Left renal pelvis (tissue), 4 donors: ENCODE measurements at places on chromosomes 5 and 9. TPM values are rescaled to one million over a fixed set of nuclear protein-coding genes. Genes with fewer than 3 reads are reported as not detected.

CEP78 gene
- polyA plus RNA-seq: 37.4 TPM

SLC23A1 gene
- polyA plus RNA-seq: 16.2 TPM

LHX3 gene
- polyA plus RNA-seq: not detected

FASTKD3 gene
- 13.8 TPM for polyA plus RNA-seq

CD14 gene
- 9.1 TPM for polyA plus RNA-seq

CYLC2 gene
- polyA plus RNA-seq: not detected

PCDHB13 gene
- 8.1 TPM for polyA plus RNA-seq

GAPT gene
- 1.4 TPM for polyA plus RNA-seq

ASPN gene
- polyA plus RNA-seq: 8.3 TPM

GIN1 gene
- polyA plus RNA-seq: 11.3 TPM

NREP gene
- polyA plus RNA-seq: 832 TPM

DTWD2 gene
- polyA plus RNA-seq: 17.2 TPM

KIF27 gene
- polyA plus RNA-seq: 20.1 TPM

MCTP1 gene
- polyA plus RNA-seq: 4.0 TPM

ANKRD31 gene
- 0.75 TPM for polyA plus RNA-seq
